ENCODE measurements at places on chromosomes 4 and X. TPM values are rescaled to one million over a fixed set of nuclear protein-coding genes. Genes with fewer than 3 reads are reported as not detected.

DNA sequence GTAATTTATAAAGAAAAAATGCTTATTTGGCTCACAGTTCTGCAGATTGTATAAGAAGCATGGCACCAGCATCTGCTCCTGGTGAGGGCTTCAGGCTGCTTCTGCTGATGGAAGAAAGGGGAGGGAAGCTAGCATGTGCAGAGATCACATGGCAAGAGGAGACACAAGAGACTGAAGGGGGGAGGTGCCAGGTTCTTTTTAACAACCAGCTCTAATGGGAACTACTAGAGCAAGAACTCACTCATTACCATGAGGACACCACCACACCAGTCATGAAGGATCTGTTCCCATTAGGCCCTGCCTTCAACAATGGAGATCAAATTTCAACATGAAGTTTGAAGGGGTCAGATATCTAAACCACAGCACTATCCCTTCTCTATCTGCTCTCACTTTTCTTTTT lies 9.4 kb upstream of the COPS4 start:
- no peak for DNase-seq

CXCL9 gene
- not detected for total RNA-seq

DNA sequence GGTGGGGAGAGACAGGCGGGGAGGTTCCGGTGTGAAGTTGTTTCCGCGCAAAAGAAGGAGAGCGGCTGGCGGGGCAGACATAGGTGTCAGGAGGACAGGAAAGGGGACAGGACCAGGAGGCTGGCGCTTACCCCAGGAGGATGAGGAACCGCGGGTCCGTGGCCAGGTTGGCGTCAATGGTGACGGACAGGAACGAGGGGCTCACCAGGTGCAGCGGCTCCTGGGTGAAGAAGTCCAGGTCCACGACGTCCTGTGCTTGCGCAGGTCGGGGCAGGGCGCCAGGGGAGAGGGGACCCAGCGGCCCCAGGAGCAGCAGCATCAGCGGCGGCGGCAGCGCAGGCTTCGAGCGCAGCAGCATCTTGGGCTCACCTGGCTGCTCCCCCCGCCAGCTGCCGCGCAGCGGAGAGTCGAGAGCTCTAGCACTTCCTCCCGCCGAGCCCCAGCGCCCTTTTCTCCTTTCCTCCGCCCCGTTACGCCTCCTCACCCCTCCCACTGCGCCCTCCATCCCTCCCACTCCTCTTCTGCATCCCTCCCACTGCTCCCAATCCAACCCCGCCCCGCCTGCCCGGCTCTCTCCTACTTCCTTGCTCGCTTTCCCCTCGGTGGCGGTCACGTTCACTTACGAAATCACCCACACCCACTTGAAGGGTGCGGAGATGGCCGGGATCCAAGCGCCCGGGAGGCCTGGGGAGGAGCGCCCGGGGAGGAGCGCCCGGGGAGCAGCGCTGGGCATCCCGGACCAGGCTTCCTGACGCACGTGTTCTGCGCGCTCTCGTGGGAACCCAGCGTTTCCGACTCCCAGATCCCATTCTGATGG lies at the start of gene HPSE:
Gene HPSE, minus strand, starts transcription at position 424 of the 817 bp plus-strand sequence. Its CDS starts 66 bp downstream, at position 358.
- no peak for DNase-seq

DNA sequence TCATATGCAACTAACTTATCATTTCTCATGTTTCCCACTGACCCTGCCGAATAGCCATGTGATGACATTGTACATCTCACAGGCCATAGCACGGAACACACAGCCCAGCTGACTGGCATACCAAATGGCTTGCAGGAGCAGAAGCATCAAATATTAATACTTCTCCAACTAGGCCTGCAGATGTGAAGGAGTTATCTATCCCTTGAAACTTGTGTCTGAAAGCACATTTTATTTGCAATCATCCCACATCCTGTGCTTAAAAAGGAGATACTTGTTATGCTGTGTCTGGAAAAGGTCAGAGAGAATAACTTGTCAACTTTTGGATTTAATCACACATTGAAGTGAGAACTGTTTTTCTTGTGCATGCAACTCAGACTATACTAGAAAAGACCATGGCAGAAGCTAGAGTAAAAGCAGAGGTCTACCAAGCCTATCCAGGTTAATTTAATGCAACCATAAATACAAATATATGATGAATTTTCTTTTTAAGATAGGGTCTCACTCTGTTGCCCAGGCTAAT lies 100.4 kb downstream of the IRF2 start:
- DNase-seq: no peak

- no peak for DNase-seq
These were observed 7.0 kb downstream of the ALB start for GRCh38 chr4:73410916-73411730.

DNA sequence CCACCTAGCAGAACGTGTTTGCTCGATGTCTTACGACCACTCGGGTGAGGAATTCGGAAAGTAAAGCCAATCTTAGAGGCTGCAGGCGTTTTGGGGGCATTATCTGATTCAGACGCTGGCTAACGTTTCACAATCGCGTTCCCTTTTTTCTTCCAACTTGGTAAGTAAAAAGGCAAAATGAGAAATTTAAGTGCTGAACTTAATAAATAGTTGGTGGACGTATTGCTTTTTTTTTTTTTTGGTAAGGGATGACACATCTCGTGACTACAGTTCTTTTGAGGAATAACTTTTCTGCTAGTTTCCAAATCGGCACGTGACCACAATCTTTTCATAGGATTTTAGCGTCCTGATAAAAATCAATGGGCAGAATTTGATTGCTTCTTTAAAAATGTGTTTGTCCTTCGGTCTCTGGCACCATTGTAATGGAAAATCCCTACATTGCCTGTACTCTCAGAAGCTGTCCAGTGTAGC lies 848 bp downstream of the RAB9A start:
- DNase-seq: no peak

DNA sequence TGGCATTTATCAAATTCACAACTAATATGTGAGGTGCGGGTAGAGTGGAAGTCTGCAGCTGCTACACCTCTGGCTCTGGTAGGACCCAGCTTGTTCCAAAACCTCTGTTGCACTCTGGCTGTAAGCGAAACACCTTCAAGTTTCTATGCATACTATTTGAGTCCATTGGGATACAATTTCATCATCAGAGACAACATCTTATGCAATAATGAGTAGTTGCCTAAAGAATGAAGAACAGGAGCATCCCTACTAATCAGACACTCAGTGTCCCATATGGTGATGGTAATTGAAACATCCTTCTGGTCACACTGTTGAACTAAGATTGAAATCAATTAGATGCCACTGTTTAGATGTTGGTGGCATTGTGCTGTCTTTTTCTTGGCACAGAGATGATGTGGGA lies 178.4 kb downstream of the MGST2 start:
- no peak for DNase-seq

DNA sequence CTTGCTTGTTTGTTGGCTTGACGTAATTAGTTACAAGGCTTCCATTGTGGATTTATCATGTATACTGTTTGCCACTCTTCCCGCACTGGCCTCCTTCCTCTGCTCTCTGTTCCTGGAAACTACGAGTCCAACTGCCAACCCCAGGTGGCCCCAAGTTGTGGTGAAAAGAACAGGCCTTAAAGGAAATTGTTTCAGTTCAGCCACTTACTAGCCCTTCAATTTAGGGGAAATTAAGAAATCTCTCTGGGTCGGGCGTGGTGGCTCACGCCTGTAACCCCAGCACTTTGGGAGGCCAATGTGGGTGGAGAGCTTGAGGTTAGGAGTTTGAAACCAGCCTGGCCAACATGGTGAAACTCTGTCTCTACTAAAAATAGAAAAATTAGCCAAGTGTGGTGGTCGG lies 28.0 kb downstream of the RBM47 start:
- no peak for DNase-seq

DNA sequence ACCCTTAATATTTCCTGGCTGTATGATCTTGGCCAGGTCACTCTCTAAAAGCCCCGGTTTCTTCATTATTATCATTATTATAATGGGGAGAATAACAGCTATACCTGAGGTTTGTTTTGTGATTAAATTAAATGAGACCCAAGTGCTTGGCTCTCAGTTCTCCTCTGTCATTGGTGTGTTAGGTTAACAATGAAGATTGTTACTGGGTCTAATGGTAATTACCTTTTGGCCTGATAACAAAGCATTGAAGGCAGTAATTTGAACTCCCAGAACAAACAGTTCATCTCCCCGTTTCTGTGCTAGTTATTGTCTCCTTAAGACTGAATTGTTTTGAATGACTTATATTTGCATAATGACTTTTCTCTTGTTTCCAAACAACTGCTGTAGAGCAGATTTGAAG lies 6.8 kb upstream of the ANAPC4 start:
- no peak for DNase-seq

GRCh38 chr4:140004549-140004895 lies 149.5 kb downstream of the MAML3 start:
- peak; percentile 61 for DNase-seq

TMPRSS11D gene
- not detected for total RNA-seq

DNA sequence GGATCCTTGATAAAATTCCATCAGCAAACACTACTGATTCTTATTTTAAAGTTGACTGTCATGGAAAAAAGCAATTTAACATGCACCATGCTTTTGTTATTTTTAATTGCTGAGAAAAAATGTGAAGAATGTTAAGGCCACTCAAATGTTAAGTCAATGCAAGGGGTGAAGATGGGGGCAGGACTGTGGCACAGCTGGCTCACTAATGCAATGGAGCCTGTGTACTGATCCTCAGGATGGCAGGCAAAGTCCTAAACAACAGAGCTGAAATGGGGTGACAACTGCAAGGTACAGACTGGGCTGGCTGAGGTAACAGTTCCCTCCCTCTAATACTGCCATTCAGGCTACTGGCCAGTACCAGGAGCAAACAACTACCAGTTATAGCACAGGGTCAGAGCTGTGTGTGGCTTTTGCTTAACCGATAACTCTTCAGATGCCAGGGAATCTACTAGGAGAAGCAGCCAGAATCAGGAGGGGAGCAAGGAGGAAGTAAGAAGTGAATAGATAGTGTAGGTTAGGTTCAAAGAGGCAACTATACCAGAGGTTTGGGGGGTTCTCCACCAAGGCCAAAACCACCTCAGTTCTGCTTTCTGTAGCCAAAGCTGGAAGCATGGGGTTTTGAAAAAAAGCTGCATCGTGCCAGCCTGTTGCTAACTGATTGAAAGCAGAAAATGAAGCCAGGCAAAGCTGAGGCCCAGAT lies 372.6 kb downstream of the OPHN1 start:
- no peak for DNase-seq

DNA sequence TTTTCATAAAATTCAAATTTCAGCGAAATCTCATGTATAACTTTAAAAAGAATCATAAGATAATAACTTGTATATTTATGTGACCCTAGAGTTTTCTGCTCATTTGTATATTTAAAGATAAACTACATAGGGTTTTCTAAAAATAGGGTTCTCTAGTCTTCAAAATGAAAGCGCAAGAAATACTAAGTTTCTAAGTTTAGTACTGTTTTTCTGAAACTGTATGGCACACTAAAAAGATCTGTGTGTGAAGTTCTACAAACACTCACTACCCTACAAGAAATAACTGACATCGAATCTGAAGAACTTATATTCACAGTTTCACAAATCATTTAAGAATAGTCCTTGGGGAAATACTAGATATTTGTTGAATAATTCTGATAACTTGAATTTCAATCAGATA lies 38.7 kb upstream of the NDST4 start:
- no peak for DNase-seq

SPINK2 gene
- not detected for total RNA-seq

DNA sequence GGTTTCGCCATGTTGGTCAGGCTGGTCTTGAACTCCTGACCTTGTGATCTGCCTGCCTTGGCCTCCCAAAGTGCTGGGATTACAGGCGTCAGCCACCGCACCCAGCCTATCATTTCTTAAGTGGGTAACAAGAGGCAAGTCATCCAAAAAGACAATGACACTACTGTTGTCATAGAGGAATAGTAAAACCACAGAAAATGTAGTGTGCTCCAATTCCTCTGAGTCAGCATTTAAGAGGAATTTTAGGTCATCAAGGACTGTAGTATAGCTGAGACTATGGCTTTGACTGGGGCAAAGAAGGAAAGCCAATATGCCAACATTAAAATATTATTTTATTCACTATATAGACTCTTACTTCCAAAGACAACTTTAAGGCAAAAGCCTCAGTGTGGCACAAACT lies 48.4 kb downstream of the ATP8A1 start:
- DNase-seq: no peak

CT45A5 gene
- total RNA-seq: 3.9 TPM

SYTL4 gene
- 54.3 TPM for total RNA-seq

Measured in dorsolateral prefrontal cortex (tissue), 122 donors.